GM23248 (cell line): ENCODE measurements at places on chromosomes 6 and 20. TPM values are rescaled to one million over a fixed set of nuclear protein-coding genes. Genes with fewer than 3 reads are reported as not detected.
A peak's percentile ranks its signal among the peaks of the same experiment; 100 is the strongest.

DNA sequence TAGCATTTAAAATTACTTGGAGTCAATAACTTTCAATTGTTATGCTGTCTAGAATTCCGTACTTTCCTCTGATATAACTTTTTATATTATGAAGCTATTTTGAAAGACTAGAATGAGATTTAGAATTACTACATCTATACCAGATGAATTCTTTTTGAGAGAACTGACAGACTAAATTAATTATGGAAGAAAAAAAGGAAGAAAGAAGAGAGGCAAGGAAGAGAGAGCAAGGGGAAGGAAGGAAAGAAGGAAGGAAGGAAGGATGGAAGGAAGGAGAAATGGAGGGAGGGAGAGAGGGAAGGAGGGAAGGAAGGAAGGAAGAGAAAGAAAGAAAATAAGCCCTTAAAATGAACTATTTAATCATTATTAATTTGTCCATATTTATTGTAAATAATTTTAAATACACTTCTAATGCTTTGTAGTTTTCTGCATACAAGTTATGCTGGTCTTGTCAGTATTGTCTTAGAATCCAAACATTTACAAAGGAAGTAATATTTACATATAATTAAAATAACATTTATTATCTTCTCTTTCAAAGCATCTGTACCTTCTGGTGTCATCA is 280.4 kb upstream of the HSF2 start:
- no peak for DNase-seq

GRCh38 chr6:130070792-130071191 is 52.4 kb downstream of the L3MBTL3 start:
- peak; percentile 25 for DNase-seq

Gene SUMO4
- polyA plus RNA-seq: 0.18 and 0.23 TPM in 2 replicates

DNA sequence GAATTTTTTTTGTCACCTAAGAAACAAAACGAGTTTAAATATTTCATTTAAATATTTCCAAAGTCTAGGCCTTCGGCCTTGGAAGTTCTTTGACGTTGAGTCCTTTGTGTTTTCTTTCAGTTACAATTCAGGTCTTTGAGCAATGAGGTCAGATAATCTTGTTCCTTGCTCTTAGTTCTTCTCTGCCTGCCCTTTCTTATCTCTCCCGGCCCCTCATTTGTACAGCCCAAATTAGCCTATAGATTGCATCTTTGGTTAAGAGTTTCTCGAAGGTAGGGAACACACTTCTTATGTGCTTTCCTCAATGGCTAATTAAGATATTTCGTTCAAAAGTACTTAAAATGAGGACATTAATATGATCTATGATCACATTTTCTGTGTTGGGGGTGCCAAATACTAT is 18.5 kb downstream of the RPS12 start:
- no peak for DNase-seq

- peak; percentile 60 for DNase-seq
Measured at GRCh38 chr20:50113420-50114224, 672 bp upstream of the UBE2V1 start.

DNA sequence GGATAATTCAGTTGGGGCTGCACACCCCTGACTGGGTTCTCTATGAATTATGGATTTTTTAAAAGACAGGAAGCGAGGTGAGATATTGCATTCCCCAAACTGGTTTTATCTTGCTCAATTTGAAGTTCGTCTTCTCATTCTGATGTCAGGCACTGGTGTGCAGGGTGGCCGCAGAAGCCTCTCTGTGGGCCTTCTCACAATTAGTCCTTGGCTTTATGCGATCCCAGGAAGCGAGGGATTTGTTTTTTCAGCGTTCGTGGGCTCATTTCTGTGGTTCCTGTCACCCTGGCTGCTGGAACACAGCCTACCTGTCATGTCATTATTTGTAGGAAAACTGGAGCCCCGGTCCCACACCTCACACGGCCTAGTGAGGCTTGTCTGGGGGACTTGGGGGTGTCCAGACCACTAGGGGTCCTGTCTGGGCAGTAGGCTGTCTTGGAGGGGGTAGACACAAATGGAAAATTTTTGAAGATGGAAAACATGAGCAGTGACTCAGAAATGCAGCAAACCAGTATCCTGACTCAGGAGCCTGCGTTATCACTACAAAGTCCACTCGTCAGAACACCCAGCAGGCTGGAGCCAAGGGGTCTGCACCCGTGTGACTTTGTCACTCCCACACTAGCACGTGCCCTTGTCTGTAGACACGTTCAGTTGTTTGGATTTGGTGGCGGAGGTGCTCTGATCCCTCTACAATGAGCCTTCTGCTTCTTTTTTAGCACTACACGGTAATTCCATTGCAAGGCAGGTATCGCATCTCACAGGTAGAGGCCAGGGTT is 42.2 kb downstream of the GNAS-AS1 start:
- DNase-seq: peak; percentile 31

Gene MACROD2
- polyA plus RNA-seq: 2.2 and 3.1 TPM in 2 replicates

DNA sequence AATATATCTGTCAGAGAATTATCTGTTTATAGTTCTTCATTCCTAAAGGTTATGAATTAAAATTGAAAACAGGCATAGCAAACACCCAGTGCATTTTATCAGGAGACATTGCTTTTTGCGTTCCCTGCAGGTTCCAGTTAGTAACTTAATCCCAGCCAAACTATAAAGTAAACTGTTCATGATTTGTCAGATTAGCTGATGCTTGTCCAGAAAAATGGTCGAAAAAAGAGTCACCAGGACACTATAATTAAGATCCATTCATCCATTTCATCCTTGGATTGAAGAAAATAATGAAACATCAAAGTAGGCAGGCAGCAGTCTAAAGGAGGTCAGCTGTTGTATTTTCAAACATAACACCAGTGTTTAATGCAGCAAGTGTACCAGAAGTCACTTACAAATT is 75.9 kb downstream of the EPHA7 start:
- no peak for DNase-seq

- no peak for DNase-seq
Measured at GRCh38 chr20:24948939-24949679, at the start of gene CST7. TSS of gene CST7 (plus strand) at chr20:24949269. CDS start at chr20:24949506, 237 bp downstream.

- DNase-seq: no peak
Measured at GRCh38 chr6:34082864-34083626, 62.8 kb downstream of the GRM4 start.

- no peak for DNase-seq
Measured at GRCh38 chr20:41183391-41183790, 46.0 kb downstream of the PLCG1 start.

- DNase-seq: no peak
Measured at GRCh38 chr6:147676495-147677199, 168.2 kb downstream of the SAMD5 start.

- peak; percentile 18 for DNase-seq
Measured at GRCh38 chr6:6495851-6496250, 92.7 kb upstream of the LY86 start.

Gene CDS2
- polyA plus RNA-seq: 29.4 and 32.1 TPM in 2 replicates

DNA sequence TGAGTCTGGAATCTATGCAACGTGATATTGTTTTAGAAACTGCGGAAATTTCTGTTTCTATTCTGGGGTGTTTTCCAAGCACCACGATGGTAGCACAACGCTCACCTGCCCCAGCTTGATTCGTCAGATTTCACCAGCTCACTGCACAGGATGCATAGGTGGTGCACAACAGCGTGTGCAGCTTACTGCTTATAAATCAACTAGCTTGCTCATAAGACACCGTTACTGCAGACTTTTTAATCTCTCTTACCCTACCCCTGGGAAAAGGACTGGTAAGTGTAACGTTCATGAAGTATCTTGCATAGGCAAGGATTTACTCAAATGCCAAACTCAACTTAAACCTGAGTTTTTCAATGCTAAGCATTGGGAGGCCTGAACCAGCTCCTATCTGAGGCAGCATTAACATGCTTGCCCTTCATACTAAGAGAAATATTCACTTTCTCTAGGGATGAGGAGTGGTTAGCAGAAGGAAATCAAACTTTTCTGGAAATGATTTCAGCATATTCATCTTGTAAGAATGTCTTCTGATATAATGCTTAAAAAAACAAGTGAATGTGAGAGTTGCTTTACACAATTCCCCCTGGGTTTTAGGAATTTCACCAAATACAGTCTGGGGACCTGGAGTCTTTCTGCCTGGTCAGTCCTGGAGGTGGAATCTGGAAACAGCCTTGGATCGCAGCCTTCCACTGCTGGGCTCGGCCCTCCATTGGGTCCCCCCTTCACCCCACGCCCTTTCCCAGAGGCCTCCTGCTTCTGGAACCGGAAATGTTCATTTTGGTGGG is 100.6 kb downstream of the DACT2 start:
- peak; percentile 50 for DNase-seq

Gene RBM24
- polyA plus RNA-seq: 3.5 and 4.6 TPM in 2 replicates

DNA sequence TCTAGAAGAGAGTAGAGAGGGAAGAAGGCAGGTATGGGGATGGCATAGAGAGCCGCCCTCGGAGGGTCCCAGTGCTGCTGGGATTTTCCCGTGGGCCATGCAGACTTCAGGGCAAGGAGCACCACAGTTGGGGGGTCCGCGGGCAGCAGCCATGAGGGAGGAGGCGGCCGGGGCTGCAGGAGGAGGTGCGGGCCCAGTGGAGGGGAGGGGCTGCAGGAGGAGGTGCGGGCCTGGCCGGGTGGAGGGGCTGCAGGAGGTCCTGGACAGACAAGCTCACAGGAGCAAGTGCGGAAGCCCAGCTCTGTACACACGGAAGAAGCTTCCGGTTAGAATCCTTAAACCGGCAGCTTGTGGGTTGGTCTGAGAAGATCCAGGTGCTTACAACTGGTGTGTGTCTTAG is 34.6 kb upstream of the CHRNA4 start:
- no peak for DNase-seq

Gene CST2
- polyA plus RNA-seq: 1.5 and 1.6 TPM in 2 replicates

Gene TGM3
- 0.14 and 0.25 TPM in 2 replicates for polyA plus RNA-seq

Gene SLC17A5
- 19.5 and 20.1 TPM in 2 replicates for polyA plus RNA-seq

DNA sequence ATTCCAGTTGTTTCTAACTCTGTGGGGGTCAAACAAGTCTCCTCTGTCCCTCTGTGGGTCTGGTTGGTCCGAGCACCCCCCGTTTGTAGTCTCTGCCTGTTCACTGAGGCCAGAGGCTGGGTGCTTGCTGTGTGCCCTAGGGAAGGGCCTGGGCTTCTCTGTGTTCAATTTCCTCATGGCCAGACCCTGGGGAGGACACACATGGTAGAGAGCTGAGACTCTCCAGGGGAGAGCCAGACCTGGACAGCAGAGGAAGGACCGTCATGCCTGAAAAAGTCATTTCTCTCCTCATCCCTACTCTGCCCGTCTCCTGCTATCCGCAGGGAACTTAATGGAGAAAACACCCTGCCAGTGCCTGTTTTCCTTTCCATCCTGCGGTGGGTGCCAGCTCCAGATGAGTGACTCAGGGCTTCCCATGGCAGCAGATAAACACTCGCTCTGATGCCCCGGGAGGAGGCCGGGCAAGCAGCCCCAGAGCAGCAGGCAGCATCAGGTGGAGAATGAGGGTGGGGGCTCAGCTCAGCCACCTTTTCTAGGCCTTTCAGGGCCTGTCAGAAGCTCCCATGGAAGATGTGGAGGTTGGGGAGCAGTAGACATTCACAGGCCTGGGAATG is 51.9 kb downstream of the SNAI1 start:
- peak; percentile 90 for DNase-seq

GRCh38 chr6:123804787-123805540 is 1.3 kb downstream of the NKAIN2 start:
- DNase-seq: no peak

DNA sequence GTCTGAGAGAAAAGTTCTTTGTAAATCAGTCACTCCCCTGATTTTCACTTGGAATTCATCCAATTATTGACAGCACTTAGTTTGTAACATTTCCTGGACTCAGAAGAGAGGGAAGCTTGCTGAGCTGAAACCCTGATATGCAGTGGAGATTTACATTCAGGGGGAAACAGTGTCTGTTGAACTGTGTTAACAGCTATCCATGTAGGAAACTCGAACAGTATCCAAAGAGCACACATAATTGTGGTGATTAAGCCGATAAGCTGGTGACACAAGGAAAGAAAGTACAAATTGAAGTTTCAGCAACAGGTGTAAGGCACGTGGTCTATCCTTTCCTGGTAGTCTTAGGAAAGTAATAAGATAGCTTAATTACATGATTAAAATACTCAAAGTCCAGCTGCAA is 78.1 kb upstream of the FLRT3 start:
- no peak for DNase-seq
